ENCODE measurements at places on chromosomes 2 and 18.

- no peak for DNase-seq
These were observed 43.0 kb upstream of the ITGB6 start for GRCh38 chr2:160242893-160243564.

GRCh38 chr2:130336150-130336876, 6.4 kb upstream of the IMP4 start:
- no peak for DNase-seq

DNA sequence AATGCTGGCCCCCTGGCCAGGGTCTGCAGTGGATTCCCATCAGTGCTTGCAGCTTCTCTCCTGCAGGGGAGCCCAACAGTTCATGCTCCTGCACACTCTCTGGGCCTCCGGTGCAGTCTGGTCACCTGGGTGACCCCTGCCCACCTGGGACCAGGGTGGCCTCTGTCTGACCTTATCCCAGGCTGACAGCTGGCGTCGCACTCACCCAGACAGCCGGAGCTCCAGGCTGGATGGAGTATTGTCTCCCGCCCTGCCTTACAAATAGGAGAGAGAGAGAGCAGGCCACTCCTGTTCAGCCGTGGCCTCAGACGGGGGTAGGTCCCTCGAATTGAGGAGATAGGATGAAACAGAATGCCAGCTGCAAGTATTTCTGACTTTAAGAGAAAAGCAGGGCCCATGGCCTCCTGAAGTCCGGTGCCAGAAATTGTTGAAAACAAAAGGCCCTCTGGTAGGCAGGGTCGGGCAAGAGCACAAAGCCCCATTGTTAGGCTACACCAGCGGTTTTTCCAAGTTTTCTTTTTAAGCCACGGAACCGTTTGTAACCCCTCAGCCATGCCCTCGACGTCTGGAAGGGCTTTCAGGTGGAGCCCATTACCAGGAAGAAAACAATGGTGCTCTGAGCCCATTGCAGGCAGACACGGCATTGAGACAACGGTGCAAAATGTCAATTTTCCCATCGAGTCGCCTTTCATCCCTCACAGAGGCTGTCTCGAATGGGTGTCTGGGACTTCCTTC, 258.4 kb downstream of the BCL11A start:
- DNase-seq = no peak

DNA sequence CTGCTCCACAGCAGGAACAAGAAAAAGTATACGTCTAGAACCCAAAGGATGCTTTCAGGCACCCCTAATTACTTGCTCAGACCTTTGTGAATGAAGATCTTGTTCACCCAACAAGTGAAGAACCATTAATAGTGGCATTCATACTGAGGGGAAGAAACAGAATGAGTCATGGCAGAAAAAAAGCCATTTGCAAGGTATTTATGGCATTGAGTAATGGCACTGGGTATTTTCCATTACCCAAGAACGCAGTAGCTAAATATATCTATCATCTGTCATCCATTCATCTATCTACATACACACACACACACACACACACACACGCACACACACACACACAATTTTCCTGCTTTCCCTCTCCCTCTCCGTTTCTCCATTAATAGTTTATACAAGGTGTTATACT, 56.4 kb upstream of the XIRP2 start:
- no peak for DNase-seq
